ENCODE measurements at places on chromosomes 6 and 20.

GRCh38 chr6:137967689-137968454, 100.8 kb downstream of the TNFAIP3 start:
- no peak for DNase-seq

DNA sequence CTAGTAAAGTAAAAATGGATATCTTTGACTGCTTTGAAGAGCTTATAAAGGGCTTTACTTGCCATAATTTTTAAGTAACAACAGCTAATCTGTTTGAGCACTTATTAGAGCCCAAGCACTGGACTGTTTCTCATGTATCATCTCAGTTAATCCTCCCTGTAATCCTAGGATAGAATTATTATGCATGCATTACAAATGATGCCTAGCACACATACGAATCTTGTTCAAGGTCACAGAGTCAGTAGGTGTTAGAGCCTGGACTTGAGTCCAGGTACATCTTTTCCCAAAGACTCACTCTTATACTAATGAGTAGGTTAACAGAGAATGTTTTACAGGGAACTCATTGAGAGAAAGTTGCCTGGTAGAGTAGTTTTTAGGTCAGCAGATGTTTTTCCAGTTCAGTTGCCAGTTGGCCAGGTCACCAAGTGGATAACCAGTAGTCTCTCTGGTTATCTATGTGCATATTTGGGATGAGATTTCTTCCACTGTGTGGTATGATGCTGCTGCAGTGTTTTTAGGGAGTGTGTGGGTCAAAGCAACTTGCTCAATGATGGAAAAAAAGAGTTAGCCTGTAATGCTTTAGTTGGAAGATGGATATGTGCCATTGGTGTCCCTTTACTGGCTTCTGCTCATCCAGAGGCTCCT, 32.3 kb upstream of the LAMA4 start:
- DNase-seq, result no peak

DNA sequence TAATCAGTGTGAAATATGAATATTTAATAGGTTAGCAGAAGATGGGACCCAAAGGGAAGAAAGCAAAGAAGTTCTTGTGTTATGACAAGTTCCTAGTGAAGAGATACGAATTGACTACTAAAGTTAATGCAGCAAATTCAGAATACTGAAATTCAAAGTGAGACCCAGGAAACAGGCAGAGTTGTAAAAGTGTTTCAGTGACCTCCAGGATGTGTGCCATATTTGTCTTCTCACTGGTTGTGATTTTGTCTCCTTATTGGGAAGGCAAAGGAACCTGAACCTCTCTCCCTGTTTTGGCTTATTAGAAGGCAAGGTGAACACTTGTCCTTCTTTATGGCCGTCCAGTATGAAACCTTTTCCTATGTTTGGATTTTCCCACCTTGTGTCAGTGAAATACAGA, 51.8 kb upstream of the DTNBP1 start:
- no peak for DNase-seq

DNA sequence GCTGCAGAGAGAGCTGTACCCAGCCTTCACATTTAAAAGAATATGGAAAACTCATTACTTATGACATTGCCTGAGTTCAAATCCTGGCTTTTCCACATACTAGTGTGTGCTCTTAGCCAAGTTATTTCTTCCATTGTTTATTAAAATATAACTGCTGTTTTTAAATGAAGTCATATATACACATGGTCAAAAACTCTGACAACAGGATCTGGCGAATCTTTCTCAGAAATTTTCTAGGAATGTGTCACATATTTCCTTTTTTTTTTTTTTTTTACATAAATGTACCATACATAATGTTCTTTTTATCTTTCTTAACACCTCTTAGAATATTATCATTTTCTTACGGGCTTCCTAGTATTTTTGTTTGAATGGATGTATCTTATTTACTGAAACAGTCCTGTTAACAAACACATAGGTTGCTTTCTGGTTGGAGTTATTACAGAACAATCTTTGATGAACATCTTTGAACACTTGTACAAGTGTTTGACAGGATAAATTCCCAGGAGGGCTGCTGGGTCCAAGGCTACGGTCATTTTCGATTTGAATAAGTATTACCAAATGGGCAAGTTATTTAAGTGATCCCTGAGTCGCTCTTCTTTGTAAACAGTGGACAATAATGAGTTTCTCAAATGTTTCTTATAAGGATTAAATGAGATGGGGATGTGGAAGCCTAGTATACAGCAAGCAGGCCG, 1.6 kb upstream of the SNX9 start:
- no peak for DNase-seq

DNA sequence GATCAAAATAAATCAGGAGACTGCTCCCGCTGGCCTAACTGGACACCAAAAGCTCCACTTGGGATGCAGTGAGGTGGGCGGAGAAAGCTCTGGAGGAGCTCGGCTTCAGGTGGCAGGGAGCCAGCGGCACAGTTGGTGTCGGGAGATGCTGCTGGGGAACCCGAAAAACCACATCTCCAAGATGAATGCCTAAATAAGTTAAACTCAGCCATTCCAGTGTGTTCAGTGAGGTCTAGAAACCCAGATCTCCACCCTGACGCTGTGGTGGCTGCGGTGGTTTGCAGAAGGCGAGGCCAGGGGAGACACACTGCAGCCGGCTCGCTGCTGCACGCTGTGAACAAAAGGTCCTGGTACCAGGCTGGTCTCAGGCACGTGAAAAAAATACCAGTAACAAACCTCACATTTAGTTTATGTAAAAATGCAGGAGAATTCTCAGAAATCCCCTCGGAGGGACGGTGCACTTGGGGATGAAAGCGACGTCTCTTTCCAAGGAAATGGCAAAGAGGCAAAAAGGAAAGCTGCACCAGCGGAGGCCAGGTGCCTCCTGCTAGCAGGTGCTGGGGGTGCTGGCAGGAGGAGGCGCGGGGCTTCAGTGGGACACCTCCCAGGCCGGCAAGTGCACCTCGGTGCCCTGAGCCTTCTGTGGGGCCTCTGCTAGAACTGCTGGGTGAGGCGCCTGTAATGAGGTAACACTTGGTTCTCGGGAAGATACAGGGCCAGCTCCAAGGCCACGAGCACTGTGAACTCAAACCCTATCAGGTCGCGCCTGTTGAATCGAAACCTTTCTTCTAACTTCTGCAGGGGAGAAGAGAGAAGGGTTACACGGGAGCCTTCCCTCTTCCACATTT, 3.6 kb downstream of the RPS21 start:
- no peak for DNase-seq

- no peak for DNase-seq
Observed at GRCh38 chr6:124907596-124907995, 54.6 kb upstream of the RNF217 start.

DNA sequence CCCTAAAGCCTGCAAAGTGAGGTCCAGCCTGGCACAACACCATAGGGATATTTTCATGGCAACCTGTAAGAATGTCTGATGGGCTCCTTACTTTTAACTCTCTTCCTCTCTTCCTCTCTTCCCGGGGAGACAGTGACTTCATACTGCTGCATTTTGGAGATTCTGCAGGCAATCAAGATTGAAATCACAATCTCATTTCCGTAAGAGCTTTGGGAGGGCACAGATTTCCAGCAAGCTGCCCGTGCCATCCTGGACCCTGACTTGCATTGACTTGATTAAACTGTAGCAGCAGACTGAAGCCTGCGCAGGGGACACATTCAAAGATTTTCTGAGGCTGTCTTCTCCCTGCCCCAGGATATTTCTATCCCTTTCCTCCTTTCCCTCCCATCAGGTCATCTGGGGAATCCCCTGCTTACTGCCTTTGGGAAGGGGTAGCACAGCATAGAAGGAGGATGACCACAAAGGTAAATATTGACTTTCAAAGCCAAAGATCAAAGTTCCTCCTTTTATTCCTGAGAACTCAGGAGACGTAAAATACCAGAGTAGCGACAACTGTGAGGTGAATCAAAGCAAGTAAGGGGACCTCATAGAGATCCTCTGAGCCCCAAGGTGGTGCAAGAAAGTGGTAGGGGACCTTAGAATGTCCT, 504.0 kb upstream of the ARID1B start:
- no peak for DNase-seq

- DNase-seq, result no peak
Observed at GRCh38 chr6:145015739-145016558, 719.4 kb downstream of the EPM2A start.

- DNase-seq, result no peak
Observed at GRCh38 chr6:153956808-153957207, 82.2 kb upstream of the OPRM1 start.

GRCh38 chr6:158031381-158032353, 50.0 kb downstream of the SYNJ2 start:
- DNase-seq, result no peak

DNA sequence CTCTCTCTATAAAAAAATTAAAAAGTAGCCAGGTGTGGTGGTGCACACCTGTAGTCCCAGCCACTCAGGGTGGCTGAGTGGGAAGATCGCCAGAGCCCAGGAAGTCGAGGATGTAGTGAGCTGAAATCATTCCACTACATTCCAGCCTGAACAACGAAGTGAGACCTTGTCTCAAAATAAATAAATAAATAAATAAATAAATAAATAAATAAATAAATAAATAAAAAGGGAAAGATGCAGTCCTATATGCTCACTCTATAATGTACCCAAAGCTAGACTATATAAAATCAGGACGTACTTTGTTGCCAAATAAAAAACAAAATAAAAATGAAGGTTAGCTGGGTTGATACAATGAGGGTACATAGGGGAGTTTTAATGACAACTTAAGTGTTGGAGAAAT, 26.1 kb upstream of the NHSL1 start:
- no peak for DNase-seq

DNA sequence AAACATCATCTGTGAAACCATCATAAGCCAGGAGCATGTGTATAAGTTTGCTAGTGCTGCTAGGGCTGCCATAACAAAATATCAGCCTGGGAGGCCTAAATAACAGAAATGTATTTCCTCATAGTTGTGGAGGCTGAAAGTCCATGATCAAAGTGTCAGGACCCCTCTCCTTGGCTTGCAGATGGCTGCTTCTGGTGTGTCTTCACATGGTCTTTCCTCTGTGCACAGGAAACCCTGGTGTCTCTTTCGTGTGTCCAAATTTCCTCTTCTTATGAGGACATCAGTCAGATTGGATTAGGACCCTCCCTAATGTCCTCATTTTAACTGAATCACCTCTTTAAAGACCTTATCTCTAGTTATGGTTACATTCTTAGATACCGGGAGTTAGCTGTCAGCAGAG, 6.2 kb upstream of the CITED2 start:
- no peak for DNase-seq

- DNase-seq, result no peak
Observed at GRCh38 chr6:137095651-137096238, 51.0 kb upstream of the IL20RA start.

DNA sequence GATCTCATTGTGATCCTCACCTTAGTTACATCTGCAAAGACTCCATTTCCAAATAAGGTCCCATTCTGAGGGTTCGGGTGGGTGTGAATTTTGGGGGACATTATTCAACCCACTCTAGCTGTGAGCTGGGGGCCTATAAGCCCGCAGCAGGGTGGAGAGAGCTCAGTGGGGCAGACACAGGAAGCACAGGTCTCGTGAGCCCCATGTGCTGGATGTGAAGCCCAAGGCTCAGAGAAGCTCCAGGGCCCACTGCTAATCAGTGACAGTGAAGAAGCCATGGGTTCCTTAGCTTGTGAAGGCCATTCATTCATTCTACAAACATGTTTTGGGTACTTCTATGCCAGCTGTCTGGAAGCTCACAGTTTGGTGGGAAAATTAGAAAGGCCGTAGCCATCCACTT, 47.5 kb downstream of the CHMP4B start:
- DNase-seq, result no peak

DNA sequence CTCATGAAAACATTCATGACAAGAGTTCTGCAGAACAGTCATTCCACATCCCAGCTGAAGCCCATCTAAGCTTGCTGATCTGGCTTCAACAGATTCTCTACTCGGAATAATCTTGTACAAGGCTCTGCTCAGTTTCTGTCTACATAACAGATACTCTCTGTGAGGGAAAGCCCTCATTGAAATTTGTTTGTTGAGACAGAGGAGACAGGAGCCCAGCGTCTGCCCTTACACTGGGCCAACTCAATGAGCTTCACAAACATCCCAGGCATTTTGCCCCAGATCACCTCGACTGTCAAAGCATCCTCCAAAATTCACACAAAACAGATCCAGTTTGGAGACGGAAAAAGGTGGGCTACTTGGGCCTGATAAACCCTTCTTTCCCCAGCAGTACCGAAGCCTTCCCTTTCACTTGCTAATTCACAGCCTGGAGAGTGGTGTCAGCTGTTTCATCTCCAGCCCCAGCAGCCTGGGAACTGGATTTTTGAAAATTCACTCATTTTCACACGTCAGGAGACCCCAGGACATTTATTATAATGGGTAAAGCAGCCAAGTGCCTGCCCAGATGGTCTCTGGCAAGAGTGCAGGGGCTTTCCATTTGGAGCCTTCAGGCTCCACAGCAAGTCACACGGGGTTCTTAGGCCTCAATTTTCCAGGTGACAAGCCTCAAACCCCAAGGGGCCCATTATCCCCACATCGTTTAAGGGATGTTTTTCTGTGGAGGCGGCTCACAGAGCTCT, 7.3 kb downstream of the CCDC167 start:
- no peak for DNase-seq

- DNase-seq, result no peak
Observed at GRCh38 chr6:34424200-34425131, 1.4 kb downstream of the RPS10 start.

DNA sequence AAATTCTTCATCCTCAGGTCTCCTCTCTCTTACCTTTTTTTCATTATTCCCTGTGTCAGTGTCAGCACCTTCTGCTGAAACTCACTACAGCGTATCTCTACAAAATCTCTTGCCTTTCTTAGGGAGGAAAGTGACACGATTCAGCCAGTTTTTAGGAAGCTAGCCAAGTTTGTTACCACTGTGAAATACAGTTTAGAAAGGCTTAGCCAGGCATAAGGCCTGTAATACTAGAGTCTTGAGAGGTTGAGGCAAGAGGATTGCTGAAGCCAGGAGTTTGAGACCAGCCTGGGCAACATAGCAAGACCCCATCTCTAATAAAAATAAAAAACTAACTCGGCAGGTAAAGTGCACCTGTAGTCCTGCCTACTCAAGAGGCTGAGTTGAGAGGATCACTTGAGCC, 16.7 kb downstream of the TAB2 start:
- no peak for DNase-seq

- DNase-seq, result no peak
Observed at GRCh38 chr6:52086741-52087140, 672 bp downstream of the PKHD1 start.

DNA sequence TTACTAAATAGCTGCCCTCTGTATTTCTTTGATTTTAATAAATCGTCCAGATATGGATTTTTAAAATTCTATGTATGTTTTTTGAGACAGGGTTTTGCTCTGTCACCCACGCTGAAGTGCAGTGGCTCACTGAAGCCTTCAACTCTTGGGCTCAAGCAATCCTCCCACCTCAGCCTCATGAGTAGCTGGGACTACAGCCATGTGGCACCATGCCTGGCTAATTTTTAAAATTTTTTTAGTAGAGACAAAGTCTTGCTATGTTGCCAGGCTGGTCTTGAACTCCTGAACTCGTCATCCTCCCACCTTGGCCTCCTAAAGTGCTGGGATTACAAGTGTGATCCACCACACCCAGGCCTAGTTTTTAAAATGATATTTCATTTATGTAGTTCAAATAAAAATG, 47.4 kb upstream of the DDR1 start:
- no peak for DNase-seq

DNA sequence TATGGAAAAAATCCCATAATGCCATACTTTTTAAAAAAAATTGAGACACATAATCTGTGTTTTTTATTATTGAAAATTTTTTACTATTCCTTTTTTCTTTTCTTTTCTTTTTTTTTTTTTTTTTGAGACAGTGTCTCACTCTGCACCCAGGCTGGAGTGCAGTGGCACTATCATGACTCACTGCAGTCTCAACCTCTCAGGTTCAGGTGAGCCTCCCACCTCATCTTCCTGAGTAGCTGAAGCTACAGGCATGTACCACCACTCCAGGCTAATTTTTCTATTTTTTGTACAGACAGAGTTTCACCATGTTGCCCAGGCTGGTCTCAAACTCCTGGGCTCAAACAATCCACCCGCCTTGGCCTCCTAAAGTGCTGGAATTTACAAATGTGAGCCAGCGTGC, 100.4 kb downstream of the AFG1L start:
- DNase-seq, result no peak

Data from HEK293T (cell line).